SK-MEL-5 (cell line): ENCODE measurements at places on chromosomes 7 and 10.

DNA sequence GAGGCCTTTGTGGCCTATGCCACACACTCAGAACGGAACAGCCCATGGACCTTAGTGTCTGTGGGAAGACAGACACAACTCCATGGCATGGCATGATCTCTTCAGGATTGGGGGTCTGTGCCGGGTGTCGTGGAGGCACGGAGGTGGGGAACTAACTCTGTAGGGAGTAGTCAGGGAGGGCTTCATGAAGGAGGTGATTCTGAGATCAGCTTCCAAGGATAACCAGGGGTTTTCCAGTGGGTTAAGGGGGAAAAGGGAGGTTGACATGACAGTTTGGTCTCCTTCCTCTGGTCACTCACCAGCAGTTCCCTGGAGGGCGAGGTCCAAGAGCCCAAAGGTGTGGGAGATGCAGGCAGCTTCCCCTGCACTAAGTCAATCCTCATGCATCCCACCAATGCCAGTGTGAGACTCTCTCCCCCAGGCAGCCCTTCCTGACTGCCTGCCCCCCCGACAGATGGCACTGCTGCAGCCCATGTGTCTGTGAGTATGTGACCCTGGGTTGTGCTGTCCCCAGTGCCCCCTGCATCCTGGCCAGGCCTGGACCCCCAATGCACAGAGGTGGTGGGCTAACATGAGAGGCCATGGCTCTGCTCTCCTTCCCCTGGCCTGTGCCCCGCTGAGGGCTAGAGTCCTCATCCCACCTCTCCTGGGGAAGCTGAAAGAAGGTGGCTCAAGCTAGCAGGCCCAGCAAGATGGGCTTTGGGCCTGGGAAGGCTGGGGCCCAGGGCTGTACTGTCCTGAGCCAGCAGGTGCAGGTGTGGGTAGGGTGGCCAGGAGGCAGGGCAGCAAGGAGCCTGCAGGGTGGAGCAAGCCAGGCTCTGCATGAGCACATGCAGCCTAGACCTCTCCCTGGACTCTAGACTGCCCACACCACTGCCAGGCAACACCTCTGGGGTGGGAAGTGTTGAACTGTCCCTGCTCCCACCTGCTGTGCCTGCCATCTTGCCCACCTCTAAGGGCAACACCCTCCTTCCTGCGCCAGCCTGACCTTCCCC lies 39.7 kb downstream of the RASGEF1A start:
- DNase-seq = no peak

DNA sequence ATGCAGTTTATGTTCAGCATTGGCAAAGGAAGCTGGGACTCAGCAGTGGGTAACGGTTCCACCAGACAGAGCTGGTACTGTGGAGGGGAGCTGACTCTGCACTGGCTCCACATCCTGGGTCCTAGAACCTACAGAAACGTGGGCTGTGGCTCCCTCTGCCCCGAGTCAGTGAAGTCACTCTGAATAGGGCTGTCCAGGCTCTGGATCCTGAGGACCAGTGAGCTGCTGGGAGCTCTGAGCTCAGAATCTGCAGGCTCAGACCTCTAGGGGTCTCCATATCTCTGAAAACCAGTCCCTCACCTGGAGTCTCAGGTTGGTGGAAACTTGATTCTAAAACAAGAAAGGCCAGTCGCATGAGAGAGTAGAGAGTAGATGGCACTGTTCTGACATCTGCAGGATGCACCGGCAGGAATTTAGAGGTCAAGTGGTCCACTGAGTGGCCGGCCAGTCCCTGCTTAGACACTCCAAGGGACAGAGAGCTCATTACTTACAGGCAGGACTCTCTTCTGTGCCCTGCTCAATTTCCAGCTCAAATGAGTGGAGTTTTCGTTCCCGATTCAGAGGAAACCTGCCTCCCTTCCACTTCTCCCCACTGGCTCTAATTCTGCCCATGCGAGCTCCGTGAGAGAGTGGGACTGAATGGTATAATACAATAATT lies 18.6 kb downstream of the NPFFR1 start:
- DNase-seq = peak; percentile 44

GRCh38 chr7:146683439-146683838 lies 566.8 kb downstream of the CNTNAP2 start:
- no peak for DNase-seq

- DNase-seq = peak; percentile 94
Observed at GRCh38 chr10:11684717-11685645, 57.2 kb upstream of the ECHDC3 start.

- DNase-seq = no peak
Observed at GRCh38 chr7:107663196-107663595, 2.6 kb downstream of the SLC26A4 start.

- no peak for DNase-seq
Observed at GRCh38 chr7:123867225-123867624, 22.3 kb downstream of the HYAL4 start.

DNA sequence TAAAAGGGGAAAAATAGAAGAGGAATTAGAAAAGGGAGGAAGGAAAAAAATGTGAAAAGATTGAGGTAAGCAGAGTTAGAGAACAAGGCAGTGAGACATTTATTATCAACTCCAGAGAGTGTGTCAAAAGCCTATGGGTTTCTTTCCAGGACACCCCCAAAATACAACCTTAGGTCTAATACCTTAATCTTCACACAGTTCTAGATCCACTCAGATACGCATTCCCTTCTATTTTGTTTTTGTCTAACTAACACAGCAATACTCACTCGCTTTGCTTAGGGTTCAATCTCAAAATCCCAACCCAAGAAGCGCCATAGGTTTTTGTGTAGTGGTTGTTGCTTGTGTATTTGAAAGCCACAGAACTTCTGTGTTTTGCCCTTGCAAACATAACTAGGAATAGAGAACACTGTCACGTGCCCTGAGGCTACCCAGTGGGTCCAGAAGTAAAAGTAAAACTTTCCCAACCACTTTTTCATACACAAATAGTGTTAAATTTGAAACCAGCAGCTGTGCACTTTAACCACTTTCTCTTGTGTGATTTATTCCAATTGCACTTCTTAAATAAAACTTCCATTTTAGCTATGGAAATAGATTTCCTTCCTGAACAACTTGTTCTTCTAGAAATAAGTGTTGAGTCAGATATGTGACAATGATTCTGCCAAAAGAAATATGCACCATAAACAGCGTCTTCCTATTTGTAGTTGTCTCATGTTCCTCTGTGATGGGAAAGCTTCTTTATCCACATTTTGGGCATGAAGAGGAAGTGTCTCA lies 414.7 kb upstream of the GHITM start:
- DNase-seq = no peak

- no peak for DNase-seq
Observed at GRCh38 chr10:132443983-132444876, 47.2 kb downstream of the PWWP2B start.

GRCh38 chr7:87599336-87599735 lies 1.3 kb downstream of the ABCB1 start:
- no peak for DNase-seq

- no peak for DNase-seq
Observed at GRCh38 chr10:43682956-43683355, 34.3 kb upstream of the ZNF32 start.

- DNase-seq = no peak
Observed at GRCh38 chr7:69189406-69189805, 408.9 kb upstream of the AUTS2 start.

GRCh38 chr10:122587098-122587760 lies 26.7 kb downstream of the DMBT1 start:
- no peak for DNase-seq

DNA sequence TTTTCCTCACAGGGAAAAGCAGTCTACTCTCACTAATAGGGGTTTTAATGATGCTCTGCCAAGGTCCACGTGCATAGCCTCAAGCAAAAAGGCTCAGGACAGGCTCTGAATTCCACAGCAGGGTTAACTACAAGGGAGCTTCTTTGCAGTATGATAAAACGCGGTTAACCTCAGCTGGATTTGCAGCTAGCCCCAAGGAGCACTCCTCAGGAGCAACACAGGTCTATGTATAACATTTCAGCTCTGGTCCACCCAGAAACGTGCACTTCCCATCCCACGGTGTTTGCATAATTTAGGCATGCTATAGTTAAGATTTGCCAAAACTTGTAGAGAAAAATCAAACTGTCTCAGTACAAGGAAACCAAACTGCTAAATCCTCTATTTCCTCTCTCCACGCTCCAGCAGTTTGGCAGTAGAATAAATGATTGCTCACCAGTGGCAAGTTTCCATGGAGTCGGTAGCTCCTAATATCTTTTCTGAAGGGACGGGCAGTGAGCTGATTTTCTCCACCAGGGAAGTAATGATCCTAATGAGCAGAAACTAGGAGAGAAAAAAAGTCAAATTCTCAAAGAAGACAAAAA lies 13.1 kb upstream of the ASB4 start:
- peak; percentile 72 for DNase-seq

GRCh38 chr7:130695840-130696239 lies 9.5 kb upstream of the TSGA13 start:
- DNase-seq = peak; percentile 64

GRCh38 chr7:5997210-5997808 lies 11.5 kb downstream of the PMS2 start:
- DNase-seq = peak; percentile 88

DNA sequence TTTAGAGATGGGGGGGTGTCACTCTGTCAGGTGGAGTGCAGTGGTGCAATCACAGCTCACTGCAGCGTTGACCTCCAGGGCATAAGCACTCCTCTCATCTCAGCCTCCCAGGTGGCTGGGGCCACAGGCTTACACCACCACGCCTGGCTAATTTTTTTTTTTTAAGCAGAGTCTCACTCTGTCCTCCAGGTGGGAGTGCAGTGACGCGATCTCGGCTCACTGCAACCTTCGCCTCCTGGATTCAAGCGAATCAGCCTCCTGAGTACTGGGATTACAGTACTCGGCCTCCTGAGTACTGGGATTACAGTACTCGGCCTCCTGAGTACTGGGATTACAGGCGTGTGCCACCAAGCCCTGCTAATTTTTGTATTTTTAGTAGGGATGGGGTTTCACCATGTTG lies 23.6 kb upstream of the PPIA start:
- DNase-seq = no peak

DNA sequence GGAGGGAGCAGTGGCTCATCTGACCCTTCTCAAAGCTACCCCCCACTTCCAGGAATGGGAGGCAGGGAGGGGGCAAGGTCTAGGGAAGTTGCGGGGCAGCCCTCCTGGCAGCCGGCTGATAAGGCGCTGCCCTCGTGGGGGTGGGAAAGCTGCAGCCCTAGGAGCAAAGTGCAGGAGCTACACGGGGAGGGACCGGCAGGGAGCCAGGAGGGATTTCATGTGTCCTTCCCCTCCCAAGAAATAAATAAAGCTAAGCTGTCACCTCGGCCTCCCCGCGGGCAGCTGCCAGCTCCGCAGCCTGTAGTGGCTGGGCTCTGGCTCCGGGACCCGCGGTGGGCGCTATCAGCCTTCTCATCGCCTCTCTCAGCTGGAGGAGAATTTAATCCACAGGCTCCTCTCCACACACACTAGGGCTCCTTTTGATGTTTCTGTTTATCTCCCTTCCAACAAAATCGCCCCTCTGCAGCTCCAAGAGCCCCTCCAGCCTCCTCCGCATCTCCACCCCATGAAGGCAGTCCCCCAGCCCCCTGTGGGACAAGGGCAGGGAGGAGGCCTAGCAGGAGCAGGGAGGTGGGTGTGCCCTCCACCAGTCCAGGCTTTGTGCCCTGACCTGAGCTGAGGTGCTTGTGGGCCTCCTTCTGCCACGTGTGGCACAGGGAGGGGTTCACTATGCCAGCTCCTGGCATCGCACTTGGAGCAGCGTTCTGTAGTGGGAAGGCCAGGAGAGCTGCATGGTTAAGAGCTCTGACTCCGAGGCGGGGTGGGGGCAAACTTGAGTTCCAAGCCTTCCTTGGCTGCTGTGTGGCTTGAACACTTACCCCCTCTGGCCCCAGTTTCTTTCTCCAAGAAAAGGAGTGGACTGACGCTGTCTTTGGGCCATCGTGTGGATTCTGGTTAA lies 80.5 kb downstream of the C10orf105 start:
- DNase-seq = no peak

- DNase-seq = no peak
Observed at GRCh38 chr10:118287076-118287806, 54.9 kb downstream of the FAM204A start.

GRCh38 chr7:37212051-37212450 lies 236.6 kb downstream of the ELMO1 start:
- DNase-seq = no peak

GRCh38 chr10:77391605-77392235 lies 245.9 kb downstream of the KCNMA1 start:
- peak; percentile 76 for DNase-seq

DNA sequence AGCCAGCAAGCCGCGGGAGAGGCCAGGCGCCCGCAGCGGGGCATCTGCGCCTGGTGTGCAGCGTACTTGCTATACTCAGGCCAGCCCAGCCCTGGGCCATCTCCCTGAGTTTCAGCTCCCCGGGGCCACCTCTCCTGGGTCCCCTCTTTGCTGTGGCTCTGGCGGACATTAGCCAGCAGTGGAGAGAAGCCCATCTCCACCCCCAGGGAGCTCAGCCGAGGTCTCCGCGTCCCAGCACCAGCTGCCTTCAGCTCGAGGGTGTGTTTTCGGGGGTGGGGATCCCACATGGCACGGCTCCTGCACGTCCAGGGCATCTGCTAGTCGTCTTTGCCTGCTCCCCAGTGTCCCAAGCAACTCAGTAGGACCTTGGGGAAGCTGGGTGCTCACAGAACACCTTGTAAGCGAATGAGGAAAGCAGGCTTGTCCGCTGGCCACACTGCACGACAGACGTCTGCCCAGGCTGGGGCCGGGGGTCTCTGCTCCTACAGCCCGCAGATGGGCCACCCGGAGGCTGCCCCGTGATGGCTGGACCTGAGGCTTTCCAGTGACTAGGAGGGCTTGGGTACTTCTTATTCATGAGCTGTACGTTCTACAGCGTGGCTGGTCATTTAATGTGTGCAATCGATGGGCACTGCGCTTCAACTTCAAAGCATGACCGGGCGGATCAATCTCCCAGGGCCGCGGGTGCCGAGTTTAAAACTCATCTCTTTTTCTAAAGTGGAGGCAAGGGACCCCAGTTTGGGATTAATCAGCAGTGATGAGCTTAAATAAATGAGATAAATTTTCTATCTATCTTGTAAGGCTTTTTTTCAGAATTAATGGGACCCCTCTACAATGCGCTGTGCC lies 455.7 kb downstream of the DNAJB6 start:
- no peak for DNase-seq

- peak; percentile 97 for DNase-seq
Observed at GRCh38 chr7:106542550-106543220, 118.3 kb downstream of the CCDC71L start.

DNA sequence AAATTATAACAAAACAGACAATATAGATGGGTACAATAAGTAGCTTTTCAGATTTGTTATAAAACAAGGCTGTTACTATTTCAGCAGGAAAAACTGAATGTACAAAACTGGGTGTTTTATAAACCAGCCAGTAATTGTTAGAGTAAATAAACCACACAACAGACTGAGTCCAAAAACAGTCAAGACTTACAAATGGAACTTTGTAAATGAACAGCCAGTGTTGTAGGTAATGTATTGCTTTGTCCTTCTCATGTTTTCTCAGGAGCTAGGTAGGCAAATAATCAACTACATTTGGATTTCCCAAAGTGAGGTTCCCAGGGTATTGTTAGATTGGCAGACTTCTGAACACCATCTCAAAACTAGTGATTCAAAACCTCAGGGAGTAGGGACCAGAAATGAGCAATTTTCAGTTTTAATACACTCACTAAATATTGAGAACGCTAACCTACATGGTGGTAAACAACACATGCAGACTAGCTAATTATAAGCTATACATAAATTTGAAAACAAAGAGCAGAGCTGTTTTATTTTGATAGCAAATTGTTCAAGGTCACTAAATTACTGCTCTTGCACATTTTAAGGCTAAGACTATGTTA lies 36.2 kb downstream of the HERPUD2 start:
- DNase-seq = no peak

GRCh38 chr7:75969182-75969581 lies 25.2 kb downstream of the TMEM120A start:
- no peak for DNase-seq
